GM12865 (cell line): ENCODE measurements at places on chromosomes 11 and 22.

DNA sequence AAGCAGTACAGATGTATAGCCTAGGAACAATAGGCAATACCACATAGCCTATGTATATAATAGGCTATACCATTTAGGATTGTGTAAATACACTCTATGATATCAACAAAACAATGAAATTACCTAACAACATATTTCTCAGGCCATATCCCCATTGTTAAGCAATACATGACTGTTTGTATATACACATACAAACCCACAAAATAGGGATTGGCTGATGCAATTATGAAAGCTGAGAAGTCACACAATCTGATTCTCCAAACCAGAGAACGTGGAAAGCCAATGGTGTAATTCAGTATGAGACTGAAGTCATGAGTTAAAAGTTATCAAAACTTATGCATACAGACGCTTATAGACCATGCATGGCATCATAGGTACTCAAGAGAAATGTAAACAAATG lies 700.1 kb upstream of the RAG2 start:
- DNase-seq = no peak

DNA sequence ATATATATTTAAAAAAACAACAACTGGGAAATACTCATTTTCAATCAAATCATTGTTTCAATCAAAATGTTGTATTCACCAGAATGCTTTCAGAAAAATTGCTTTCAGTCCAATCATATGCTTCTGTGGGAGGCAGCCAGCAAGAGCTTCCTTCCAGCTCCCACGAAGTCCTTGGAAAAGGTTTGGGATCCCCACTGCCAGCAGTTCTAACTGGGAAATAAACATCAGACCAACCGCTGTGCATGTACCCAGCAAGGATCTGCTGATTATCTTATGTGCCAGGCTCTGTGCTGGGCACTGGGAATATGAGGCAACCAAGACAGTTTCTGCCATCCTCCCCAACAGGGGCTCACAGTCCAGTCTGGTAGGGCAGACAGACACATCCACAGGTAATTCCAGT lies 10.8 kb downstream of the RPS13 start:
- DNase-seq = no peak

- no peak for DNase-seq
Observed at GRCh38 chr11:1968454-1969002, 21.4 kb downstream of the MRPL23 start.

DNA sequence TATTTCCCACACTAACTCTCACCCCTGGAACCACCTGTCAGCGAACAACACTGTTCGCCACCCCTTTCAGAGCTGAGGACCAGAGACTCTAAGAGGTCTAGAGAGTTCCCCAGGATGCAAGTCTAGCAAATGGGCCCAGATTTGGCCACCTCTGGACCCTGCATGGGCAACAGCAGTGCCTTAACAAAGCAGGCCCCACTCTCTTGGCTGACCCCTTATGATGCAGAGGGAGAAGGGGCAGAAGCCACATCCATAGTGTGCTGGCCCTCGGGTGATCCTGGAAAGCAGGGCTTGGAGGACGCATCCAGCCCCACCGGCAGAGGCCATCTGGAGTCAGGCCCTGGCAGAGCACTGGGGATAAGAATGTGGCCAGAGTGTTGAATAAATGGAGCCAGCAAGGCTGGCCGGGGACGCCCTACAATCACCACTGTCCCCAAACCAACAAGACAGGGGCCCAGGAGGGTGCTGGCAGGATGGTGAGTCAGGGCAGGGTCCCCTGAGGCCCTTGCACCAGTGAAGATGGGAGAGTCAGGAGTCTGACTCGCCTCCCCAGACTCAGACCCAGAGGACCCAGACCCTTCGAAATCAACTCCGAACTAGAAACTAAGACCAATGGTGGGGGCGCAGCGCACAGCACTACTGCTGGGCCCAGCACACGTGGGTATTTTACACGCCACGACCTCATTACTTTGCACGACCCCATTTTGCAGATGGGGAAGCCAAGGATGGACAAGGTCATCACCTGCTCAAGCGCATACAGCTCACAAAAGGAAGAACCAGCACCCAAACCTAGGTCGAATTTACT lies 6.5 kb downstream of the CSNK1E start:
- DNase-seq = no peak

GRCh38 chr11:2590965-2591754 lies 108.6 kb downstream of the KCNQ1OT1 start:
- no peak for DNase-seq

DNA sequence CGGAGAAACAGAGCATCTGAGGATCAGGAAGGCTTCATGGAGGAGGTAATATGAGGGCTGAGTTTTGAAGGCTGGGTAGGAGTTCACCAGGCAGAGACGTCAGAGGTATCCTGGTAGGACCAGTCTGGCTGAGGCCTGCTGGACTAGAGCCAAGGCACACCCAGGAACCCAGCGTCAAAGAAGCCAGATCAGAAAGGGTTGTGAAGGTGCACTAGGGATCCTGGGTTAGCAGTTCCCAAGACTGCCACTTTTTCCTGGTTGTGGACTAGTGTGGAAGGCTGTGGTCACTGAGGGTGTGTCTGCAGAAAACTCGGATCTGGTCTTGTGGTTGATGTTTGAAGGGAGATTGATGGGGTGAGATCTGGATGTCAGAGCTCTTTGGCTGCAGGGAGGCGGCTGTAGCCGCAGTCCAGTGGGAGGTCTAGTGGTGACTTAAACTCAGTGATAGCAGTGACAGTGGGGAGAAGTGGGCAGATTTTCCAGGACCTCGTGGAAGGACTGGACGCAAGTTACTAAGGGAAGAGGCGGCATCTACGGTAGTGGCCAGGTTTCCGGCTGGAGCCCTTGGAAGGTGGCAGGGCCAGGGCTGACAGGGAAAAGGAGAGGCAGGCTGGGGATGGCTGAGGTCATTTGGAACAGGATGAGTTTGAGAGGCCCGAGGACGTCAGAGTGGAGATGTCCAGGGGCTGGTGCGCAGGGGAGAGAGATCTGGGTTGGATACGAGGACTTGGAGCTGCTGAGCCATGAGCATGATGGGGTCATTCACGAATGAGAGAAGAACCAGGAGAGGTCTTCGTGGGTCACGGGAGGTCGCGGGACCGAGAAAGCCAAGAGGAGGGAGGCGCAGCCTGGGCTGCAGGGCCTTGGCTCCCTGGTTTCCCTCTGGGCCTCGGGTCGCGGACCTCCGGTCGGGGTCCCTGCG lies 10.9 kb downstream of the RELA start:
- DNase-seq = no peak

- no peak for DNase-seq
Observed at GRCh38 chr22:31055635-31056159, 25.4 kb upstream of the SMTN start.

DNA sequence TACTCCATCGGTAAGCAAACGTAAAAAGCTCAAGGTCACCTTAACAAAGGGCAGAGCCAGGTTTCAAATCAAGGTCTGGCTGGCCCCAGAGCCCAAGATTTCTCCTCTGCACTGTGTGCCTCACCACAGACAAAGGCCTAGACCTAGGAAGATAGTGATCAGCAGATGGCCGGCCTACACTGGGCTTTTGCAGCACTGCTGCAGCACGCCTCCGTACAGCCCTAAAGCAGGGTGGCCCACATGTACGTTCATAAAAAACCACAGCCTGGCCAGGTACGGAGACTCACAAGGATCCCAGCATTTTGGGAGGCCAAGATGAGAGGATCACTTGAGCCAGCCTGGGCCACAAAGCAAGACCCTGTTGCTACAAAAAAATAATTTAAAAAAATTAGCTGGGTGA lies 106.3 kb upstream of the PITPNB start:
- DNase-seq = no peak

GRCh38 chr11:132168344-132168981 lies 798.0 kb downstream of the NTM start:
- DNase-seq = no peak

- DNase-seq = no peak
Observed at GRCh38 chr11:6351782-6352382, 31.6 kb upstream of the CAVIN3 start.

GRCh38 chr22:41009222-41009948 lies 58.2 kb downstream of the RBX1 start:
- no peak for DNase-seq

- no peak for DNase-seq
Observed at GRCh38 chr22:45314786-45315185, 5.1 kb downstream of the FAM118A start.
